ENCODE measurements at places on chromosomes 2 and 18.
A peak's percentile ranks its signal among the peaks of the same experiment; 100 is the strongest.

DNA sequence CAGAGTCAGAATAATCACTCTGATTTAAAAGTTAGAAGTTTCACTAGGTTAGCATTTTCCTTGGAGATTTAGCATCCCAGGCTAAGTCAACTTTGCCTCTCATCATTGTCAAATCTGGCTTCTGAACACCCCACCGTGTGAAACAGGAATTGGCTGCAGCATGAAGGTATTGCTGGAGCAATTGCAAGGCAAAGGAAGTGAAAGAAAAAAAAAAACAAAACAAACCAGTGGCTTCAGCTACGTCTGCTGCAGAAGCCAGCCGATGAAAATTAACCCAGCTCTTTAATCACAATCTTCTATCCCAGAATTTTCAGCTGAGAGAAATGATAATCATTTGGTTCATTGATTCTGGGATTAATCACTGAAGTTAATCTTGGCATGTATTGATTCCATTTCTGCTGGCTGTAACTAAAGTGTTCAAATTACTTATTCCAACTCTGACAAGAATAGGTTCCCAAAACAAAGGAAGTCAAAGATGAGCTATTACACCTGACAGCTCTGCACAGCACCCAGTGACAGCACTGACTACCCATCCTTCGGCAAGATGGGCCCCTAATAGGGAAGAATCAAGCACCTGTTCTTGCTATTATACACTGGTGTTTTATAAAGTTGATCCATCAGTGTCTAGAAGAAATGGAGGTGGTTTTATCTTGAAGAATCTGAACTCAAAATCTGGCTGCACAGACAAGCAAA, 42.7 kb upstream of the REG3G start:
- DNase-seq, result no peak

- DNase-seq, result peak; percentile 83
Observed at GRCh38 chr2:160970052-160970965, 189.9 kb upstream of the TANK start.

- DNase-seq, result no peak
Observed at GRCh38 chr2:151176661-151177060, 85.0 kb downstream of the RBM43 start.

DNA sequence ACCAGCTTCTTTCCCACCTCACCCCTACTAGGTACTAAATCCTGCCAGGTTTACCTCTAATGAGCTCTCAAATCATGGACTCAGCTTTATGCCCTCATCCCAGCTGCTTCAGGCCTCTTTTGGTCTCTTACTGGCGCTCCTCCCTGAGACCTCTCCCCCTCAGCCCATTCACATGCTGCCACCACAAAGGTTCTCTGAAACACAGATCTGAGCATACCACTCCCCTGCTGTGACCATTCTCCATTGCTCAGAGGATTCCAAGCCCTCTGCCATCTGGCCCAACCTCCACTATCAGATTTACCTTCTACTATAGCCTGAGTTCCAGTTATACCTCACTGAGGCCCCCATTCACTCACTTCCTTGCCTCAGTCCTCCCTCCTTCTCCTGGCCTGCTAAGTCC, 174.8 kb downstream of the ANKRD44 start:
- no peak for DNase-seq

DNA sequence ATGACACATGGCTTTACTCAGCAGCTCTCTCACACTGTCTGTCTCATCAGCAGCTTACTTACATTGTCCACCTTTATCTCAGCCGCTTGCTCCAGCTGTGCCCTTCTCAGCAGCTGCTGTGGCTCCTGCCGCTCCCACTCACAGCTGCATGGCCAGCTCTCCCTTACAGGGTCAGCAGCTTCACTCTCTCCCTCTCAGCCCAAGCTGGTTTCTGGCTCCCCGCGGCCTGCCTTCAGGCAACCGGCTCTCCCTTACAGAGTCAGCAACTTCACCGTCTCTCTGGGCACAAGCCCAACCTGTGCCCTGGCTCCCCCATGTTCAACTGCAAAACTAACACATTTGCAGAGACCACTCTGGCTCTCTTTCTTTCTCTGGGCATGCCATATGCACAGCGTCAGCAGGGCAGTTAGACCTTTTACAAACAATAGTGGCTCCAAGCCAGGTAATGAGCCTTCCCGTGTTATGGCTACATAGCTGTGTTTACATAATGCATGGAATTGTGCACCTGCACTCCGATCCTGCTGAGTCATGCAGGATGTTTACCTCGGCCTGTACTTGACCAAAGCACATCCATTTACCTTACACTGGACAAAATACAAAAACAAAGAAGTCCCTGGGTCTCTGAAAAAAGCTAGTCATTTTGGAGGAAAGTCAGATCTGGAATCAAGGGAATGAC, 167.3 kb downstream of the DOK6 start:
- no peak for DNase-seq

DNA sequence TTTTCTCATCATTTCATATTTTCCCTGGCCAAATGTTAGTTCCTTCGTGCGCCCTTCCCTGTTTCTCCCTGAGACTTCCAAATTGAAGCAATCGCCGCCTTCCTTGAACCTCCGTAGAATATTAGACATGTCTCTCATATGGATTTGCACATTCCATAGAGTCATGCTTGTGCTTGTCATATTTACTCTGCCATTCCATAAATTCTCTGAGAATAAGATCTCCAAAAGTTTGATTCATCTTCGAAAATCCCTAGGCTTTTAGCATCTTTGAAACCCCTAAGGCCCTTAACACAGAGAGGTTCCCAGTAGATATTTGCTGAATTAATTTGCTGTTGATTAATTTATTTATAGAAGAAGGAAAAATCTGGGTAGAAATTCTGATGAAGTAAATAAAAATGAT, 202.2 kb upstream of the PIK3C3 start:
- DNase-seq, result no peak

- no peak for DNase-seq
Observed at GRCh38 chr2:104656571-104657163, 197.2 kb upstream of the POU3F3 start.

All from kidney tubule cell (primary cell).